Aorta (tissue), 5 donors: ENCODE measurements at places on chromosomes 3 and 15.

DNA sequence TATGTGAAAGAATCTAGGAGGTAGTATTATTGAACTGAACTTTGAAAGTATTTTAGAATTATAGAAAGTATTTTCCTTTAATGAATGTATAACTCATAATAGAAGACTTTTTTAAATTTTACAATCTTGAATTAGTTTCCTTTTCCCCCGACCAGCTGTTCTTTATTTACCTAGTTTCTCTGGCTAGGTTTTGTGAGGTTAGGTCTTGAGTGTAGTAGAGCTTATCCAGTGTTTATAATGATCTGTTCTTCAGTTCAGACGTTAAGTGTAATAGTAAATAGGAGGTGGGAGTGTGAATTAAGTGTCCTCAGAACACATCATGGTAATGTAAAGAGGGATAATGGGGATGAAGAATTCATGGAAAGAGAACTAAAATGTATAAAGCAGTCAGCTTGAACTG is 93.8 kb downstream of the MYRIP start:
- no peak for DNase-seq

DNA sequence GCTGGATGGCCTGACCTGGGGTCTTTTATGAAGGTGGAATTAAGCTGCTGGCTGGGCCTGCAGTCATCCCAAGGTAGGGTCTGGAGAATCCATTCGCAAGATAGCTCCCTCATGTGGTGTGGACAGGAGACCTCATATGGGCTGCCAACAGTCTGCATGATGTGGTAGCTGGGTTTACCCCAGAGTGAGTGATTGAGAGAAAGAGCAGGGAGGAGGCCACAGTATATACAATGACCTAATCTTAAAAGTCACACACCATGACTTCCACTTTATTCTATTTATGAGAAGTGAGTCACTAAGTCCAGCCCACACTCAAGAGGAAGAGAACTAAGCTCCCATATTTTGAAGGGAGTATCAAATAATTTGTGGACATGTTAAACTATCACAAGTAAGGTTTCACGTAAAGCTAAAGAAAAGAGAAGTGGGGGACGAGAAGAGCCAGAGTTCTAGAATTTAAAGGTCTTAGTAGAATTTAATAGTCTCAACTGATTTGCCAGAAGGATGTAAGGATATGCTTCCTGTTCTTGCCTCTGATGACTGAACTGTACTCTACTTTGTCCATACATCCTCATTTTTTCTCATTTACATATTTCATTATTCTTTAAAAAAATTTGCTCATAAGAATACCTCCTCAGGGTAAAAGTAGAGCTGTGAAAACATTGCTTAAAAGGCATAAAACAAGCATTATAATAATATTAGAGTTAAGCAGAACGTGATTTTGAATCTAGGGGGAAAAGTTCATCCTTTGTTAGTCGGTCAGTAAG is 184.4 kb downstream of the PEX5L start:
- no peak for DNase-seq

- no peak for DNase-seq
Measured at GRCh38 chr3:17726313-17726712, 16.1 kb downstream of the TBC1D5 start.

GRCh38 chr3:45664578-45664977 is 24.6 kb upstream of the SACM1L start:
- no peak for DNase-seq

GRCh38 chr3:184234224-184234623 is 4.8 kb downstream of the VWA5B2 start:
- DNase-seq = peak; percentile 82
